ENCODE measurements at places on chromosomes 16 and 17.

- DNase-seq, result no peak
Observed at GRCh38 chr17:72710834-72711233, 381.7 kb downstream of the SLC39A11 start.

DNA sequence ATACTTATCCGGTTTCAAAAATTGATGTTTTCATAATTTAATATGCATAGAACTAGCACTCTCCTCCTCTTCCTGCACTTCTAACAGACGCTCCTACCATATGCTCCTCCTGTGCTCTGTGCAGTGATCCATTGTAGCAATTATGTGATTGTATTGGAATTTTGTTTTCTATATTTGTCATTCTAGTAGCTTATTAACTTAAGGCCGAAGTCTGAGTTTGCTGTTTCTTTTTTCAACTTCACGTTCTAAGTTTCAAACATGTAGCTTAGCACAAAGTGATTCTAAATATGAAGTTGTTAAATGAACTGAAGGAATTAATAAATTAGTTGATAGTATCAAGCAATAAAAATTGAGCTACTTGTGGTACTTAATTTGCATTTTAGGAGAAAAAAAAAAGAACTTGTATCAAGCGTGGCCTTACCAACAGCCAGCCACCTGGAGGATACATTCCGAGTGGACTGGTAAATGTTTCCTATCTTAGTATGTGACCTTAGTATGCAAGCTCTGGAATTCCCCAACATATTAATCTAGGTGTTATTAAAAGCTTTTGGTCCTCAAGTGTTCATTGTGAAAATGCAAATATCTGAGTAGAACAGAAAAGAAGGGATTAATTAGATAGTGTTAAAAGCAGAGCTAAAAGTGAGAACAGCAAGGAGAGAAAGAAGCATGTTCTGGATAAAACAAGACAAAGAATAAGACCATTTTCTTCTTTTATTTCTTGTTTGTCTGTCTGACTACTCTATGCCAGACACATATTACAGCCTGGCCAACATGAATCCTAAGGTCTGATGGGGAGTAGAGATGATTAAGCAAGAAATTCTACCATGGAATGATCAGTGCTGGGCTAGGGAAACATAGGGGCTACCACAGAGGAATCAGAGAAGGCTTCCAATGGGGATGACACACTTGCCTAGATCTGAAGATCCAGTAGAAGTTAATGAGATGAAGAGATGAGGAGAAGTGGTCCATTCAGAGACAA lies 290.4 kb upstream of the MON1B start:
- DNase-seq, result no peak

DNA sequence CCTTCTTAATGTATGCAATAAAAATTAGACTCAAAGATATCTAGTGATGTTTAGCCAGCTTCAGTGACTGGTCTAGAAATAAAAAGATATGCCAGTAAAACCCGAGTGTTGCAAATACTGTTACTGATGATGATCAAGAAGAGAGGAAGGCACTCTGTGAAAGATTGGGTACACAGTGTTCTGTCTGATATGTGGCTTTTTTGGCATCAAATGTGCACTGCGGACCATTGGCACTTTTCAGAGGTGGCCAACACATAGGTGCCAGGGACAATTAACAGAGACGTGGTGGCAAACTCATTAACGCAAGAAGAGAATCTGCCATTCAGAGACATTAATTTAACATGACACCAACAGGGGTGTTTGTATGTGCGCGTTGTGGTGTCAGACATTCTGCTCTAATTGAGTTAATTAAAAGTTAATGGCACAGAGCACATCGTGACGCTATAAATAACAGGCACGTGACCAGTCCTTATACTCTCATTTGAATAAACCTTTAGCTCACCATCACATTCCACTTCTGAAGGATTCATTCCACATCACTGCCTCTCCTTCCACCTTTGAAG lies 549.3 kb upstream of the HSBP1 start:
- DNase-seq, result no peak

- DNase-seq, result no peak
Observed at GRCh38 chr17:8103549-8103948, 14.8 kb downstream of the ALOXE3 start.
